ENCODE measurements at places on chromosomes 7 and 10. TPM values are rescaled to one million over a fixed set of nuclear protein-coding genes. Genes with fewer than 3 reads are reported as not detected.

The PTPRE gene
- 28.7 TPM for total RNA-seq

The ABCB4 gene
- total RNA-seq = 3.8 TPM

The FBXO24 gene
- 0.45 TPM for total RNA-seq

The VGF gene
- 21.2 TPM for total RNA-seq

The FEZF1 gene
- not detected for total RNA-seq

The GIMAP8 gene
- total RNA-seq = 2.5 TPM

The TBX20 gene
- total RNA-seq = not detected

The MMP21 gene
- 0.09 TPM for total RNA-seq

The TCF7L2 gene
- total RNA-seq = 6.5 TPM

The FGFR2 gene
- total RNA-seq = 28.7 TPM

The FAM241B gene
- total RNA-seq = 11.3 TPM

The VPS37D gene
- total RNA-seq = 14.7 TPM

The CRYGN gene
- not detected for total RNA-seq

The OPN1SW gene
- 0.45 TPM for total RNA-seq

The FFAR4 gene
- total RNA-seq = 0.18 TPM

The GNG11 gene
- total RNA-seq = 5.1 TPM

The ZYX gene
- total RNA-seq = 17.4 TPM

The ZNF425 gene
- 3.5 TPM for total RNA-seq

All from cerebellum (tissue), 4 donors.